ENCODE measurements at places on chromosomes 7 and 10.

- DNase-seq, result no peak
Measured at GRCh38 chr7:135990258-135990657, 13.1 kb upstream of the MTPN start.

DNA sequence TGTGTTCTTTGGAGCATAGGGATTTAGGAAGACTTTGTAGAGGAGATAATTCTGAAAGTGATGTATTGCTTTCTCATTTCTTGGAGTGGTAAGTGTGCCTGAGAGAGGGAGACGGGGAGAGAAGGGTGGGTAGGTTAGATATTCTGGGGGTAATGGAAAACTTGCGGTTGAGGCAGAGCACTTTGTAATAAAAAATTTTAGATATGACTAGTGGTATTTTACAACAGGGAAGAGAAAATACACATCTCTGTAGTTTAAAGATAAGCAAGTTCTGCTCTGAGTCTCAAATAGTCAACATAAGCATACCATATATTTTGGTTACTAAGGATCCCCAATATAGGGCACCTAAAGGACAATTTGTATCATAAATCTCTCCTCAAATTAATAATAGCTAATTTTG is 6.6 kb downstream of the VPS50 start:
- no peak for DNase-seq

DNA sequence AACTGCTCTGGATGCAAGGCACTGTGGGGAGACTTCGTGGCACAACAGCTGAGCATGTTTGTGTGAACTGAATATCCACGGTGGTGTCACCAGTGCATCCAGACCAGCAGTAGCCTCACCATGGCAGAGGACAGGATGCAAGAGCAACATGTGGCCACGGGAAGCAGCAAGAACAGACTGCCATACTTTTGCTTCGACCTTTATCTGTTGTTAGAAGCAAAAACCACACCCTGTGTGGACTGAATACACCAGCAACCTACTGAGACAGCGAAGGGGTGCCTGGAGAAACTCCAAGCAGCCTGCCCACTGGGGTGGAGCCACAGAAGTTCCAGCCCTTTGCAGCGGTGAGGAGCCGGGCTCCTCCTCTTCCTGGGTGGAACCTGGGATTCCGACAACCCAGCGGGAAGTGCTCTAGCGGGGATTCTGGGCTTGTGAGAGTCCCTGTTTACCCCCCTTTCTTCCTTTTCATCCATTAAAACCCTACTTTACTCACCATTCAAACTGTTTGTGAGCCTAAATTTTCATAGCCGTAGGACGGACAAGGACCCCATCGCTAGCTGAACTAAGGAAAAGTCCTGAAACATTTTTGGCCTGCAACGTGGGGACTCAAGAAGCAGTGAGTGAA is 584.9 kb downstream of the GRM8 start:
- DNase-seq, result no peak

DNA sequence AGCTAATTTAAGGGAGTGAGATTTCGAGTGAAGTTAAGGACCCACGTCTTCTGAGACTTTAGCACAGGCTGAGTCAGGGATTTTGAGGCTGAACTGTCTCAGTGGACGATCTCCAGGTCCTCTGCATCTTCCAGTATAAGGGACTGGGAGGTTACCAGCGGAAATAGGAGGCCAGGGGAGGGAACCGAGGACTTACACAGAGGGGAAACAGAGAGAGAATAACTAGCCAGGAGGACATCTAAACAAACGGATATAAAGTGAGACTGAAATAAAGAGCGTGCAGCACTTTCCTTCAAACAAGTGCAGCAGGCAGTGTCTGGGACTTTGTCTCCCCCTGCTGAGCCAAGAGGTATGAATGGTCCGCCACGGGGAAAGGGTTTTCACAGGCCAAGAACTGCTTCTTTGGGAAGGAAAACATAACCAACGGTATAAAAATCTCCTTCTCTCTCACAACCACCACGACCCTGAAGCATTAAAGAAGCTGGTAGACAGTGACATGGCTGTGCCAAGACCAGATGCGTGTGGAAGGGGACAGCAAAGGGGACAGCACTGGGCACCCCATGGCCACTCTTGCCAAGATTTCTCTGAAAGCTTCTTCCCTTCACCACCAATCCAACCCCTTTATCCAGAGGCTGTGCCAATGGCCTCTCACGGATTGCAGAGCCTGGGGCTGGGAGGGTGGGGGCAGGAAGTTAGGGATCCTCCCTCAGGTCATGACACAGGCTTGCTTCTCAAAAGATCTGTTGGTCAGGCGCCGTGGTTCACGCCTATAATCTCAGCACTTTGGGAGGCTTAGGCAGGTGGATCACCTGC is 72.0 kb downstream of the SLC37A3 start:
- peak; percentile 50 for DNase-seq

DNA sequence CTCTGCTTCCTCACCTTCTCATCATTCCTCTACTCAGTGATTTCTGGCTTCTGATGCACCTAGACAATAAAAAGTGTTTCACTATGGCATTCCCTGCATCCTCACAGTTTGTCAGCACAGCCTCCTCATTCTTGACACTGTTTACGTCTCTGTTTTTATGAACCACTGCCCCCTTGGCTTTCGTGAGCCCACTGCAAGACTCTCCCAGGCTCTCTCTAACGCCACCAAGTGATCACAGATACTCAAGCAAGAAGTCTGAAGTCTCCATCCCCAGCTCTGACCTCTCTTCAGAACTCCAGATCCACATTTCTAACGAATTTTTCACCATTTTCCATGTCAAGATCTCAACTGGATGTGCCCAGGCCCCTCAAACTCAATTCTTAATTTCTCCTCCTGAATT is 8.9 kb downstream of the SLC16A9 start:
- DNase-seq, result no peak

DNA sequence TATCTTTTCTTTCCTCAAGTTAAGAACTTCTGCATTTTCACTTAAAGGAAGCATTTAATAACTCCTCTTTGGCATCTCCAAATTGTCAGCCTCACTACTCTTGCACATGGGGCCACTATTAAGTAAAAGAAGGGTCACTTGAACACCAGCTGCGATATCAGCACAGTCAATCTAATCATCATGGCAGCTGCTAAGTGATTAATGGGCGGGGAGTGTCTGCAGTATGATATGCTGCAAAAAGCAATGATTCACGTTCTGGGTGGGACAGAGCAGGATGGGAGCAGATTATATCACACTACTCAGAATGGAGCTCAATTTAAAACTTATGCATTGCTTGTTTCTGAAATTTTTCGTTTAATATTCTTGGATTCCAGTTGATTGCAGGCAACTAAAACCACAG is 447.4 kb upstream of the PFKP start:
- no peak for DNase-seq

DNA sequence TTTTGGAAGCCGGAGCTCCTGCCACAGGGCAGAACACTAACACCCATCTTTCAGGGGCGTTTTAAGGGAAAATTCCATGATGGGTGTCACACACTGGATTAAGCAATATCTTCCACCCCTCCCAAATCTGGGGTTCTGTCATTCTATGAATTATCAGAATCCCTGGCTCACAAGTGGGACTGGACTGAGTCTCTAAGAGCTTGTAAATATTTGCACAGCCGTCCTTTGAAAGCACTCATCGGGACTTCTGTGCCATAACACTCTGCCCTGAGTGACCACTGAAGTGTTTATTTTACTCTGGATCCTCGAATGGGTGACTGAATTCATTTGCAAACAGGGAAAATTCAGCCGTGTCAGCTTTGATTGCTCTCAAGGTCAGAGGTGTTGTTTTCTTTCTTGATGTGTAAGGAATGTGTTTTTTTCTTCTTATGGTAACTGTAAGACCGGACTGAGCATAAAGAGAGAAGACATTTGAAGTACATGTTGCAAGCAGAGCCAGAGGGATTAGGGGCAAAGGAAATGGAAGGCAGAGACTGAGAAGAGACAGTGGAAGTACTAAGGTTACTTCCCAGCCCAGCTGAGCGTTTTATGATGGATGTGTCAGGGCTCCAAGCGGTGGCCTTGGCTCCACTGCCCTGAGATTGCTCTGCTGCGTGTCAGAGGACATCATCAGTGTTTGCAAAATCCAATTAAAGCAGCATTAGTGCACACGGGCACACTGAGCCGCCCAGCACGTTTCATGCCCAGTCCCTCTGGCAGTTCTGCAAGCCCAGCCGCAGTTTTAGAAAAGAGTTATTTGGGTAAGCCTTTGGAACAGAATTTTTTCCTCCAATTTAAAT is 17.7 kb upstream of the GTPBP4 start:
- DNase-seq, result no peak

Measured in amniotic stem cell (primary cell).